ENCODE measurements at places on chromosomes 2 and 18.
A peak's percentile ranks its signal among the peaks of the same experiment; 100 is the strongest.

DNA sequence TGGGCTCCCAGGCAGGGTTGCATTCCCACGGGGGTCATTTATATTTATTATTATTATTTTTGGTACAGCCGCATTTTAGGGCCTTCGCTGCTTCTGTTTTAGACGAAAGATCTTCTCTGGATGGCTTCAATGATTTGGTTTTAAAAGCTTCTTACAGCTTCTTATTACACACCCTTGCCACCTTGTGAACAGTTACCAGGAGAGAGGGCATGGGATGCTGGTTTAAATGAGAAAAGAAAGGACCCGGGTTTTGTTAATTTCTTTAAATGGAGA is 1.7 kb downstream of the SH3RF3 start:
- DNase-seq, result no peak

- DNase-seq, result no peak
These were observed 185.1 kb downstream of the LOXHD1 start for GRCh38 chr18:46471809-46472498.

GRCh38 chr2:71206271-71206670 is 20.6 kb downstream of the PAIP2B start:
- DNase-seq, result no peak

DNA sequence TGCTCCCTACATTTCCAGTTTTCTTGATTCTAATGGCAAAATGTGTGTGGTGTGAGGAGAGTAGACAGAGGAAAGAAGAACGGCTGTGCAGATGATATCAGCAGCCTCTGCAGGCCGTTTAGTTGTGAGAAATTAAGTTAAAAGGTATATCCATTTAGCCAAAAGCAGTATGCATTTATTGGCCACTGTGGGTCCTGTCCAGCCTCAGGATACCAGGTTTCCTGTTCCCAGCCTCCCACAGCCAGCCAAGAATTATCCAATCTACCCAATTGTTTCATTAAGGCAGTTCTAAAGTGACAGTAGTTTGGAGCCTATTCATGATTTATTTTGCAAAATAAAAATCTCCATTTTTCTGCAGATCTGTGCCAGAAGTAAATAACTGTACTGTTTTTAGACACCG is 107.5 kb downstream of the TMEM18 start:
- no peak for DNase-seq

DNA sequence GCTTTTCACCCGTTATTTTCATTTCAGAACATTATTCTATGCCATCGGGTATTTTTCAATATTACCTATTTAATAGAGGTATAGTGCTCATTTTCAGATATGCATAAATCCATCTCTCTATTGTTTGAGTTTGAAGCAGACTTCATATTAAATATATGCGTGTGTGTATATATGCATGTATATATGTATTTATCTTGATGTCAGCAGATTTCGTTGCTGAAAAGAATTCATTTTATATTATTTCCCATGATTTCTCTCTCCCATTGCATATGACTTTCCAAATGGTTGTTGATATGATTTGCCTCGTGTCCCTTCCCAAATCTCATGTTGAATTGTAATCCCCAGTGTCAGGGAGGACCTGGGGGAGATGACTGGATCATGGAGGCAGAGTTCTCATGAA is 28.6 kb upstream of the COPS8 start:
- no peak for DNase-seq

- no peak for DNase-seq
These were observed 32.6 kb upstream of the APCDD1 start for GRCh38 chr18:10421859-10422258.

DNA sequence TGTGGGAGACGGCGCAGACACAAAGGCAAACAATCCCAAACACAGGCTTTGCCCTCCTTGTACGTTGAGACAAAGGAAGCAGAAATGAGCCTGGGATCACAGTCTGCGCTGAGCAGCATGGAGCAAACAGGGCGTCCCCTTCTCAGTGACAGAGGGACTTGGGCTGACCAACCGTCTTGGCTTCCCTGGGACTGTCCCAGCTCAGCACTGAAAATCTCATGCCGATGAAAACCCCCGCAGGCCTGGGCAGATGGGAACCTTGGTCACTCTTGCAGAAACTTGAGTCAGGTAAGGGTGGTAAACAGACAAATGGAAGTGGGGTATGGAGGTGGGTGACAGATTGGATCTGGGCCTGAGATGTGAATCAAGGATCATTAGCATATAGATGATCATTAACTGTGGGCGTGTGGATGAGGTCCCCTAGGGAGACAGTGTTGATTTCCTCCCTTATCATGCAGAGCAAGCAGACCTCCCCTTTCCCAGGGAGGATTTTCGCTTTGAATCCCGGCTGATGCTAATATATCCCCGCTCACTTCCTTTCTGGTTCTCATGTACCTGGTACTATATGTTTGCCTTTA is 19.1 kb upstream of the SH3BP4 start:
- DNase-seq, result peak; percentile 25

GRCh38 chr2:240205348-240205747 is 64.9 kb upstream of the OTOS start:
- no peak for DNase-seq

DNA sequence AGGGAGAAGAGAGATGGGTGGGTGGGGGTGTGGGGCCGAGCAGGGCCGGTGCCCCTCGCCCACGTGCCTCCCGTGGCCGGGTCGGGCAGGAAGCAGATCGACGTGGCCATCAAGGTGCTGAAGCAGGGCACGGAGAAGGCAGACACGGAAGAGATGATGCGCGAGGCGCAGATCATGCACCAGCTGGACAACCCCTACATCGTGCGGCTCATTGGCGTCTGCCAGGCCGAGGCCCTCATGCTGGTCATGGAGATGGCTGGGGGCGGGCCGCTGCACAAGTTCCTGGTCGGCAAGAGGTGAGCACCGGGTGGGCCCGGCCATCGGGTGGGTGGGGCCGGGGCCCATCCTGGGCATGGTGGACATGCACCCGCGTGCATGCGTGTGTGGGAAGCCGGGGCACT is 21.8 kb downstream of the ZAP70 start:
- no peak for DNase-seq

DNA sequence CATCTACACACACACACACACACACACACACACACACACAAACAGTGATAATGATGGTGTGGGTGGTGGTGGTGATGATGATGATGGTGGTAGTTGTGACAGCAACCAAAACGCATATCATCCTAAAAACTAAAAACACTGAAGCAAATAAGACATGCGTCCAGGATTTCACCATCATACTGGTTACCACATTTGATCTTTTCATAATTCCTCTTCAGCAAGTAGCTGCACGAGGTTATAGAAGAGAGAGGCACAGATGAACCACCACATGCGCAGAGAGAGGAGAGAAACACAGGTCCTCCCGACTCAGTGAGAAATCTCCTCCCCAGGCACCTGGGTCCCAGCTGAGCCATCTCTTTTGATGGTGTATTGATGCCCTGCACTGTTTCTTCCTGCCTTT is 393.3 kb downstream of the METTL4 start:
- no peak for DNase-seq

DNA sequence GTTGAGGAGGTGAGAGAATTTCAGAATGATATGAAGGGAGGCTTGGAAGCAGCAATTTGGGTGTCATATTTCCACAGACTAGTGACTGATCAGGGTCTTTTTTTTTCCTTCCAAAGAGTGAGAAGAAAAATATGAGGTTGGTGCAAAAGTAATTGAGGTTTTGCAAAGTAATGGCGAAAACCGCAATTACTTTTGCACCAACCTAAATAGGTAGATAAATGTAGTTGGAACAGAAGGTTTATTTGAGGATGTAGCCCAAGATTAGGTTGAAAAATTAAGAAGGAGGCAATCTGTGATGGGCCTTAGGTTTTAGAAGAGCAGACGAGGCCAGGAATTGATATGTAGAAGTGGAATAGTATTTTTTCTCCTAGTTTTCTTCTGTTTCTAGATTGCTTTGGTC is 7.8 kb upstream of the LTBP1 start:
- DNase-seq, result no peak

DNA sequence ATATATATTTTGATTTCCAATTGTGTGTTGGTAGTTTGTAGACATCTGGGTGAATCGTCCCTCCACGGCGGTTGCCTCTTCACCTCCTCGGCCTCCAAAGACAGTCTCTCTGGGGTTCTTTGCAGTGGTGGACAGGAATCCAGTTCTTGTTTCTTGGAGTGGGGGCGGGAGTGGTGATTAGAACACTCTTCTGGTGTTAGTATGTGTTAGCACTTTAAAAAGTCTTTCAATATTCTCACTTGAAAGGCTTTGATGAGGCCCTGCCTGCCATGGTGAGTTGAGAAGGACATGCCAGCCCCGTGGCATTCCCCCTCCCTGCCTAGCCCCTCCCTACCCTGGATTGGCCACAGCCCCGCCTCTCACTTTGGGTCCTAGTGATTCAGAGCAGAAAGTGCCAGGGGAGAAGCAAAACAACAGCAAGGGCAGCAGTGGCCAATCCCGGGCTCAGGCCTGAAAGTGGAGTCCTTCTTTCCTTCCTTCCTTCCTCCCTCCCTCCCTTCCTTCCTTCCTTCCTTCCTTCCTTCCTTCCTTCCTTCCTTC is 316.8 kb upstream of the HS6ST1 start:
- no peak for DNase-seq

DNA sequence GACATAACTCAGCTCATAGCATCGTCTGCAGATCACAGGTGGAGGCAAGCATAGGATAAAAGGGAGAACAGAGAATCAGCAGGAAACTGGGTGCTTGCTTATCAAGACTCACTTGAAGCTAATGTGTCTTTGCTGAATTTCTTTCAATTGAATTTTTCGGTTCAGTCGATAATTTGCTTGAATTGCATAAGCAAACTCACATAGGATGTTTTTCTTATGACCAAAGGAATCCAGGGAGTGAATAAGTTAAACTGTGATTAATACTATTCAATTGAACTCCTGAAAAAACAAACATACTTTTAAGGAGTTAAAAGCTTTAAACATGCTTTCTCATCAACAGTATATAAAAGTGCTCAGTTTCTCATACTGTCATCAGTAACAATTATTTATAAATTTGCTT is 707.1 kb upstream of the ACVR2A start:
- DNase-seq, result no peak

- no peak for DNase-seq
These were observed 24.7 kb downstream of the LYPD6B start for GRCh38 chr2:149063177-149063576.

DNA sequence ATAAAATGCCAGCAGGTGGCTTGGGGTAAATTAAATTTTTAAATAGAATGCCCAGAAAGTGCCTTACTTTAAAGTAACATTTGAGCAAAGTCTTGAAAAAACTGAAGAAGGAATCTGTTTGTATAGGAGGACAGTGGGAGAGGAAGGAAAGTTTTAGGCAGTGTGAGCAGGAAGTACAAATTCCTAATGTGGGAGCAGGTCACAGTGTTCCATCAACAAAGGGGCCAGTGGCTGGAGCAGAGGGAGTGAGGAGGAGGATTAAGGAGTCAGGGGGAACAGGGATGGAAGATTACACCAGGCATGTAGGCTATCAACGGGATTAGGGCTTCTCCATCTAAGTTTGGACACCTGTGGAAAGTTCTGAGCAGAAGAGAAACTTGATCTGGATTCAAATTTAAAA is 439.2 kb upstream of the REG3G start:
- no peak for DNase-seq

DNA sequence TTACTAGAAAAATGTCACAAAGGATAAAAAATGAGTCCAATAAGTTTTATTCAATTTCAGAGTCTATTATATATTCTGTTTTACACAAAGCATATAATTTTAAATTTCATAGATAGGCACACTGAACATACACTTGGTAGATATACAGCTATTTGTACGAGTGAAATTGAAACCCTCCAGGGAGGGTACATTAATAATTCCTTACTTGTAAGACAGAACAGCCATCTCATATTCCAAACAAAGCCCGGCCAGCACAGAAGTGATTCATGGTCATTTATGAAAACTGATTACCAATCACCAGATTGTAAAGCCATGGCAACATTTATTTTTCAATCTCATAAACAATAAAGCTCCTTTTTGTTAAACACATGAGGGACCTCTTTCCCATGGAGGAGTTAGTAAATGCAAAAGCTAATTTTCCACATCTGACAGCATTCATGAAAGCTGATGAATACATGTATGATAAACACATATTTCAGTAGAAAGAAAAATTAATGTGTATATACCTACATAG is 190.6 kb downstream of the TDRD15 start:
- no peak for DNase-seq

- peak; percentile 57 for DNase-seq
These were observed 4.3 kb downstream of the COL3A1 start for GRCh38 chr2:188978291-188979081.

GRCh38 chr2:239966029-239966852 is 58.9 kb downstream of the NDUFA10 start:
- DNase-seq, result no peak

DNA sequence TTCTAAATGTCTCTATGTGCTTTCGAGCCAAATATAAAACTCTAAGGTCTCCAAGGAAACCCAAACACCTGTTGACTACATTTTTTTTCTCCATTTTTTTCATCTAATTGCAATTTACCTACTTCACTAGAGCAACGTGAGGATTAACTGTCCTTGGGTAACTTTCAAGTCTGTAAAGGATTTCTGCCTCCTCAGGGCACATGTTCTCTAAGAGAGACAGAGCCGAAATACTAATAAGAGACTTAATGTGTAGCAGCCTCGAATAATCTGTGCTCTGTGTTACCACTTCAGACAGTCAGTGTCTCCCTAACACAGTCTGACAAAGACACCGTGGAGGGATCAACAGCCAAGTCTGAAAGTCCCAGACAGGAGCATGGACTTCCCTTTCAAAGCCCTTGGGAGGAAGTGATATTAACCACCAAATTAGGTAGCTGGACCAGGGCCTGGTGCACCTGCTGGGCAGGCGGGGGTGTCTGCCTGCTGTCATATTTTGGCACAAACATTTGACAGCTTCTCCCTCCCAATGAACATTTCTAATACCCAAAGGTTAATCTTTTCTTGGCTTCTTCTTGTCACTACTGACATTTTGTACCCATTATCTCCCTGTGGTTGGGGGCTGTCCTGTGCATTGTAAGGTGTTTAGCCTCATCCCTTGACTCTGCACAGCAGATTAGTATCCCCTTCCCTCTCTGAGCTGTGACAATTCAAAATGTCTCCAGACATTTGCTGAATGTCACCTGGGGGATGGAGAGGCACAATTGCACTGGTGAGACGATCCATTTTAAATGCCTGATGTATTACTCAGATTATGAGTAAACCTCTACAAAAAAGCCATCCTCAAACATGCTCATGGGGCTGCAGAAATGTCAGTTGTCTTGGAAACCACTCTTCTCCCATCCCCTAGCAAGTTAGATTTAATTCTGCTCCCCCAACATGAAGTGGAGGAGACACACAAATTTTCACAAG is 45.7 kb upstream of the LYPD1 start:
- no peak for DNase-seq

- DNase-seq, result no peak
These were observed 26.4 kb downstream of the SLC4A1AP start for GRCh38 chr2:27690052-27690451.
